ENCODE measurements at places on chromosomes 7 and 10.

- DNase-seq, result no peak
Measured at GRCh38 chr10:113528876-113529275, 24.0 kb upstream of the HABP2 start.

DNA sequence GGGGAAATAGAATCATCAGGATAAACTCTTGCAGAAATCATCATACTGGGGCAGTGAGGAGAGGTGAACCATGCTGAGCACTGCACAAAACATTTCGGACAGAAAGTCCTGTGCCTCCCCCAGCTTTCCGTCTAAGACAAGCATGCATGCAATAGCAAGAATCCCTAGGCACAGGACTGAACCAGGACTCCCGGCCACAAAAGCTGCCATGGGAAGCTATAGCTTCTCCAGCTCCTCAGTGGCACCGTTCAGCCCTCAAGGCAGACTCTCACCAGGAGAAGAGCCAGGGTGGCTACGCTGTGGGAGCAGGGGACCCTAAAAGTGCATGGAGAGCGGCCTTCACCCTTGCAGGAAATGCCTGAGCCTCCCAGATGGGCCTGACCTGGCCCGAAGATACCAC is 70.8 kb downstream of the ASB13 start:
- DNase-seq, result no peak

- DNase-seq, result no peak
Measured at GRCh38 chr10:77482072-77482471, 155.5 kb downstream of the KCNMA1 start.

- no peak for DNase-seq
Measured at GRCh38 chr7:80642871-80643270, 4.4 kb downstream of the CD36 start.

- DNase-seq, result peak; percentile 20
Measured at GRCh38 chr10:93921338-93921737, 27.6 kb downstream of the SLC35G1 start.

- DNase-seq, result no peak
Measured at GRCh38 chr10:68435803-68436202, 28.7 kb upstream of the RUFY2 start.

DNA sequence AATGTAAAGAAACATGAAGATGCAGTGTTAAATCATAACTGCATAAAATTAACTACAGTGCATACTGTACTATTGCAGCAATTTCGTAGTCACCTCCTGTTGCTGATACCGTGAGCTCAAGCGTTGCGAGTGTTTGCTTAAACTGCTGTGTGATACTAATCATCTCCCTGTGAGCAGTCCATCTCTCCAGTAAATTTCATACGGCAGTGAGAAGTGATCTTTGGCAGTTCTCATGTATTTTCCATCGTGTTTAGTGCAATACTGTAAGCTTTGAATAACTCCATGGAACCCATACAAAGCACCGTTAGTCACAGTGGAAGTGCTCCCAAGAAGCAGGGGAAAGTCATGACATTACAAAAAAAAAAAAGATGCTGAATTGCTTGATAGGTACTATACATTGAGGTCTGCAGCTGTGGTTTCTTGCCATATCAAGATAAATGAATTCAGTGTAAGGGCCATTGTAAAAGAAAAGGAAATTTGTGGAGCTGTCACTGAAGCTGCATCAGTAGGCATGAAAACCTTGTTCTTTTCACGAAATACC is 360.4 kb downstream of the EXOC4 start:
- no peak for DNase-seq

GRCh38 chr7:90210981-90211380 is 559 bp upstream of the STEAP2 start:
- no peak for DNase-seq

- no peak for DNase-seq
Measured at GRCh38 chr7:80583901-80584300, 54.5 kb upstream of the CD36 start.

- no peak for DNase-seq
Measured at GRCh38 chr10:70190581-70190980, 20.3 kb upstream of the SAR1A start.

DNA sequence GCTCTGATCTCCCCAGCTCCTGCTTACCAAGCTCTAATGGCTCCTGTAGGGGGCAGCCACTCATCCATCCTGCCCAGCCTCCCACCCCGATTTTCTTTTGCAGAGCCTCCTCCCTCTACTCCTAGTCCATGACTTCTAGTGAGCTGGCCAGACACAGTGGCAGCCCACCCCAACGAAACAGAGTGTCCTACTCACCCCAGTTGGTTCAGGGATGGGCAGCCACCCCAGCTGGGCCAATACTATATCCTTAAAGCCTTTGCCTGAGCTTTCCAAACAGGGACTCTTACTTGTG is 77.1 kb downstream of the GRID1 start:
- no peak for DNase-seq

DNA sequence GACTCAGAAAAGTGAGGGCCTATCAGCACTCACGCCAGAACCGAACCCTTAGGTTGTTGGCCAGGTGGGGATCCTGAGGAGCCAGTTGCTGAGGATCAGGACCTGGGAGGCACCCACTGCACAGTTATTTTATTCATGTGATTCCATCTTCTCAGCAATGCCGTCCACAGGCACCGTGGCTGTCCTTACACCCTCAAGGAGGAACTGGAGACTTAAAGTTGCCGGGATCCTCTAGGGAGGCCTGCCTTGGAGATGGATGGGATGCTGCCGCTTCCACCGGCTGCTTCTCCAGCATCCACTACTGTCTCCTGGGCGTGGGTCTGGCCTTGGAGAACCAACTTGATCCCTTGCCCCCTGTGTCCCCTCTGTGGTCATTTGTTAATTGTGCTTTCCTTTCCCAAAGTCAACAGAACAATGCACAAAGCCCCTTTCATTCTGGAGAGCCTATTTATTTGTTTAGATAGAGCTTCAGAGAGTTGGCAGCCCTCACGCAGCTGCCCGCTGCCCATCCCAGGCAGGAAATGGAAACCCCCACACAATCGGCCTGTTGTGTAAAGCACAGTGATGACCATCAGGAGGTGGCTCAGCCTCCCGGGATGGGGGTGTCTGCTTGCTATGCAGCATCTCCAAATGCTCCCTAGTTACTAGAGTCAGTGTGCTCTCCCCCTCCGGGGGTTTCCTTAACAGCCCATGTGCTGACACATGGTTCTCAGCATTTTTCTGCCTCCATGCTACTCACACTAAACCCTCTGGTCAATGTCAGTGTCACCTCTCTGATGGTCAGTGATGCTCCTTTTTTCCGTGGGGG is 52.9 kb upstream of the IGFBP3 start:
- no peak for DNase-seq

DNA sequence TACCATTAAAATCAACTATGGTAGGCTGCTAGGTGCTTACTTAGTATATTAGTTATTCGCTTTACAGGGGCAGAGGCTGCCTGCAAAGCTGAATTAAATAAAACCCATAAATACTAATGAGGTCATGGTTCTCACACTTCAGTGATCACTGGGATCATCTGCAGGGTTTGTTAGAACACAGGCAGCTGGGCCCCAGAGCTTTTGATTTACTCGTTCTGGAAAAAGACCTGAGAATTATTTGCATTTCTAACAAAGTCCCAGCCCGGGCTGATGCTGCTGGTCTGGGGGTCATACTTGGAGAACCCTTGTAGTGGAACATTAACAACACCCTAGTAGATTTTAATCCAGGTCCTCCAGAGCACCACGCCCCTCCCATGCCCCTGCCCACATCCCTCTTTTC is 8.5 kb downstream of the UCN3 start:
- no peak for DNase-seq

DNA sequence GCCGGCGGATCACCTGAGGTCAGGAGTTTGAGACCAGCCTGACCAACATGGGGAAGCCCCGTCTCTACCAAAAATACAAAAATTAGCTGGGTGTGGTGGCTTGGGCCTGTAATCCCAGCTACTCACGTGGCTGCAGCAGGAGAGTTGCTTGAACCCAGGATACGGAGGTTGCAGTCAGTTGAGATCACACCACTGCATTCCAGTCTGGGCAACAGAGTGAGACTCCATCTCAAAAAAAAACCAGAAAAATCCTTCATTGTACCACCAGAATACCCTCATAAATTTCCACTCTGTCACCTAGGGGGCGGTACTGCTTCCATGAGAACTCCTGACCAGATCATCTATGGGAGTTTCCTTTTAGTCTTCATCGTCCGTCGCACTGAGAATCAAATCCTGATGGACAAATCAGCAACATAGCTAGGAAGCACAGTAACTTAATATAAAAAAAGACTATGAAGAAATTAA is 225.8 kb upstream of the KLF14 start:
- DNase-seq, result peak; percentile 57

DNA sequence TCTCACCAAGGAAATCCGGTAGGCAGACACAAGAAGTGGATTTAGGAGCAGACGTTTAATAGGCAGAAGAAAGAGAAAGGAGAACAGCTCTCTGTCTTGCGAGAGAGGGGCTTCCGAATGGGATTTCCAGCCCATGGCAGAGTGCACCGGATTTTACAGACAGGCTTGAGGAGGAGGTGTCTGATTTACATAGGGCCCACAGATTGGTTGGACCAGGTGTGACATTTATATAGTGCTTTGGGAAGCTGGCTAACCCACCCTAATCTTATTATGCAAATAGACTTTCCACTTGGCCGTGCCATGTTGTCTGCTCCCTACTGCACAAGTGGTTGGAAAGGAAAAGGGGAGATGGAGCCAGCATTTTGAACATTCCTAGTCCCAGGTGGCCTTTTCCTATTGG is 57.8 kb downstream of the ANKMY2 start:
- DNase-seq, result no peak

DNA sequence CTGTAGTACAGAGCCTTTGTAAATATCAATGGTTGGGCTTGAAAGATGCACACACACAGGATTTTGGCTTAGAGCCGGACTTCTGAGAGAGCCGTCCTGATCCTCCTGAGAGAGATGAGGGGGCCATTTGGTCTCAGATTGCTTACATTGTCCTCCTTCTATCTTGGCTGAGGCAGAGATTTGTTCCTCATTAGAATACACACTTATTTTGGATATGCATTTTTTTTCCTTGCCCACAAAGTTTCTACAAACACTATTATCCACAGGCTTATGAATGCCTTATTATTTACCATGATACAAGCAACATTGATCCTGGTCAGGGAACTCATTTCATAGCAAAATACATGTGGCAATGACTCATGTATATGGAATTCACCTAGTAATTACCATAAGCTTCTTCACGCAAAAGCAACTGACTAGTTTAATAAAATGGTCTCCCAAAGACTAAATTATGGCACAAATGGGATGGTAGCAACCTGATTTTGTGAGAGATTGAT is 175.3 kb downstream of the MDFIC start:
- no peak for DNase-seq

GRCh38 chr10:73937333-73938043 is 26.6 kb downstream of the PLAU start:
- DNase-seq, result no peak

GRCh38 chr7:8189625-8190024 is 72.3 kb downstream of the ICA1 start:
- no peak for DNase-seq

GRCh38 chr7:151298765-151299164 is 42.8 kb upstream of the NUB1 start:
- DNase-seq, result no peak

- DNase-seq, result no peak
Measured at GRCh38 chr7:30688718-30689221, 6.5 kb upstream of the CRHR2 start.

DNA sequence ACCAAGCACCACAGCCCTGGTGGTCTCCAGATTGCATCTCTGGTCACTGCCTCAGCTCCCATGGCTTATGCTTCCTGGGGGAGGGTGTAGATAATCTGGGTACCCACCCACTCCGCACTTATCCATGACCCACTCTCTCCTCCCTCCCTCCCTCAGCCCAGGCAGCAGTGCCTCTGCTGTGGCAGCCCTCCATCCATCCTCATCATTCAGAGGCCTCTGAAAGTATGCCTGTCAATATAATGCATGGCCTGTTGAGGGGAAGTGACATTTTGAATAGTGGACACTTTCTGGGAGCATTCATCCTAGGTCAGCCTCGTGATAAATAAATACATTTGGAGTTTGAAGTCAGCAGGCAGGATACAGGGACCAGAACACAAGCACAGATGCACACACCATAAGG is 23.2 kb downstream of the ZNF503 start:
- DNase-seq, result no peak

GRCh38 chr10:48517911-48518811 is 86.7 kb downstream of the ARHGAP22 start:
- no peak for DNase-seq

DNA sequence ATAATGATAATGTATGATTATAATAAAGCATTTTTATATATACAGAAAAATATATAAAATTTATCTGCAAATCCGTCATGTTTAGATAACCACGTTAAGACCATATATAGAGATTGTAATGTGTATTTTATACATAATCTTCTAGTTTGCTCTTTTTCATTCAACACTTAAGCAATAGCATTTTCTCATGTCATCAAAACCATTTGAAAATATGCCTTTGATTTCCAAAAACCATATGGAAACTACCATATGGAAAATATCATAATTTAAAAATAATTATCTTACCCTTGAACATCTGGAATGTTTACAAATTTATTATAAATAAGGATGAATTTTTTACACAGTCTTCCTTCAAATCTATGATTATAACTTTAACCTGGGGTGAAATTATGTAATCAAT is 250.4 kb upstream of the NPSR1 start:
- DNase-seq, result no peak

DNA sequence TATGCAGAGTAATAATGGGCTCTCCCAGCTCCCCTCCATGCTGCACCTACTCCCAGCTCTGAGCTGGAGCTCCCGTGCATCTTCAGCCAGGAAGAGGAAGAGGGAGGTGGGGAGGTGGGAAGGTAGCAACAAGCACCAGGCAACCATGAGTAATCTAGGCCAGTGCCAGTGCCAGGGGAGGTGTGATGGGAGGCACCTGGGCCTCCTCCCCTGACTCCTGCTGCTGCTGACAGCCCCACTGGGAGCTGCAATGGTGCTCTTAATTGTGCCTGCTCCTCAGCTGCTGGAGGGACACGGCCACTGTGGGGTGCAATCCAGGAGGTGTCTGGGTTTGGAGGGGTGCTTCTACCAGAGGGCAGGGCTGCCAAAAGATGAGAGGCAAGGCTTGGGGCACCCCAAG is 243.0 kb downstream of the PLXNA4 start:
- DNase-seq, result no peak

DNA sequence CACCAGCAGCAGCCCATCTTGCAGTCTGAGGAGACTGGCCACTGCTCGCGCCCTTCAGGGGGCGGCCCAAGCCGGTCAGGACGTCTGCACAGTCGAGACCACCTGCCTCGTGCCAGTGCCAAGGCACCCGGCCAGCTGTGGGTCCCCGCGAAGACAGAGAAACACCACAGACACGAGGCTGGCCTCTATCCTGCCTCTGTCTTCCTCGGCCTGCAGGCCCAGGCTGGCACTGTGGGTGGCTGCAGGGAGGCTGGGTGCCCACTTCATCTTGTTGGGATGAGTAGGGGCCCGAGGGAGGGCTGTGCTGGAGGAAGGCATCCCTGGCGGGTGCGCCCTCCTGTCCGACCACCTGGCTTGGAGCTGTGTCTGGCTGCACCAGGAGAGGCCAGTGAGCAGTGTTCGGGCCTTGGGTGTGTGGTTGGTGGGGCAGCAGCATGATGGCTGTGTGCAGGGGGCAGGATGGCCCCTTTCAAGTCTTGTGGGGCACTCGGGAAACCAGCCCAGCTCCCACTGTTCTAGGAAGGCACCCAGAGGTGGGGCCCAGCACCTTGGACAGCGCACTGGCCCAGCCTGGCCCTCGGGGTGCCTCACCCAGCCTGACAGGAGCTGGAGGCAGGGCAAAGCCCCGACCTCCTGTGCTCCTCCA is 7.3 kb downstream of the DPYSL4 start:
- DNase-seq, result no peak

- DNase-seq, result no peak
Measured at GRCh38 chr7:101818287-101819071, 1.1 kb downstream of the CUX1 start.

GRCh38 chr10:114400091-114400490 is 4.2 kb downstream of the AFAP1L2 start:
- no peak for DNase-seq

All from CD8-positive, alpha-beta T cell (primary cell).